ENCODE measurements at places on chromosomes 1 and 21.

DNA sequence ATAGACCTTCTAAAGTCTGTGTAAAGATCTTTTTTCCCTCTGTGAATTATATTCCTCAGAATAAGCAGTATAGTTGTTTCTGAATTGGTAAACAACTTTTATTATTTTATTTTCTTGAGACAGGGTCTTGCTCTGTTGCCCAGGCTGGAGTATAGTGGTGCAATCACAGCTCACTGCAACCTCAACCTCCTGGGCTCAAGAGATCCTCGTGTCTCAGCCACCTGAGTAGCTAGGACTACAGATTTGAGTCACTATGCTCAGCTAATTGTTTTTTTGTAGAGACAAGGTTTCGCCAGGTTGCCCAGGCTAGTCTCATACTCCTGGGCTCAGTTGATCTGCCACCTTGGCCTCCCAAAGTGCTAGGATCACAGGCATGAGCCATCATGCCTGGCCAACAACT lies 26.6 kb upstream of the HMGN1 start:
- no peak for DNase-seq

DNA sequence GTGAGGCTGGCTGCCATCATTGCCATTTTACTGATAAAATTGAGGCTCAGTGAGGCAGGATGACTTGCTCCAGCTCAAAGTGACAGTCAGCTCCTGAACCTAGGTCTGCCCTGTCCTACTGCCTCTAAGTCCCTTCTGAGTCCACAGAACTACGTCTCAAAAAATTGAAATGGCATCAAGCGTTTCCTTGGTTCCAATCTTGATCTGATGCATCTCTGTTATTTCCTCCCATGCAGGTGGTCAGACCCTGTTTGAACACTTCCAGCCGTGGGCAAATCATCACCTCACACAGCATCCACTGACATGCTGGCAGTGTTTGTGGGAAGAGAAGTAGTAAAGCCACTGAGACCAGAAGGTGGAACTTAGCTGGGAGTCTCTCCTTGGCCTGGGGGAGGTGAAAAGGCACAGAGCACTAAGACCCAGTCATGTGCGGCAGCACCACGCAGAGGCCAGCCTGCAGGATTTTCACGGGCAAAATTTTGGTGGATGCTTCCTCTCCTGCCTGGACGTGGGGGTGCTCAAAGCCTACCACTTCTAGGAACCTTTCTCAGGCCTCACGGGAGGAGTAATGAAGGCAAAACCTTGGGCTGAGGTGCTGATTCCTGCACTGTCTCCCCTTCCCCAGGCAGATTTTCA lies 7.8 kb upstream of the CPLANE2 start:
- DNase-seq, result no peak

GRCh38 chr1:161864577-161864976 lies 98.5 kb downstream of the ATF6 start:
- no peak for DNase-seq

GRCh38 chr1:91851130-91852010 lies 34.6 kb downstream of the TGFBR3 start:
- peak; percentile 95 for DNase-seq

GRCh38 chr1:197320991-197321531 lies 53.0 kb downstream of the CRB1 start:
- no peak for DNase-seq

DNA sequence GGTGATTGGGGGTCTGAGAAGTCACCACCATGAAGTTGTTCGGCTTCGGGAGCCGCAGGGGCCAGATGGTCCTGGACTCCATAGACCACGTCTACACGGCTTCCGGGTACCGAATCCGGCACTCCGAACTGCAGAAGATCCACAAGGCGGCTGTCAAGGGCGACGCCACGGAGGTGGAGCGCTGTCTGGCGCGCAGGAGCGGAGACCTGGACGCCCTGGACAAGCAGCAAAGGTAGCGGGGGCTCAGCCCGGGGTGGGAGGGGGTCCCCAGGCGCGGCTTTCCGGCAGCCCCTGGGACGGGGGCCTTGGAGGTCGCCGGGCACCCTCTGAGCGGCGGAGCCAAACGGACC lies 146.5 kb downstream of the LIPI start:
- DNase-seq, result no peak

- peak; percentile 96 for DNase-seq
Observed at GRCh38 chr1:39153684-39154083, 50.8 kb upstream of the MACF1 start.

DNA sequence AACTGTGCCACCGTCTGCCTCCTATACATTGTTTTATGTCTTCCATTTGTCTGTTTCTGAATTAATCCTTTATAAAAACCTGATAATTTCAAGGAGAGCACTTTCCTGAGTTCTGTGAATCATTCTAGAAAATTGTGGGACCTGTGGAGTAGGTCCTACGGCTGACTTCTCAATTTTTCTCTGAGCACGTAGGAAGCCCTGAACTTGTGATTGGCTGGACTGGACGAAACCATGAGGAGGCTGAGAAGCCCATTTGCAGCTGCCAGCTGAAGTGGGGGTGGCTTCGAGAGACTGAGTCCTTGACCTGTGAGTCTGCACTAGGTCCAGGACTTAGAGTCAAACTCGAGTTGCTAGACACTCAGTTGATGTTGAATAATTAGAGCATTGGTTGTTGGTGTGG lies 277.1 kb upstream of the NCAM2 start:
- no peak for DNase-seq

DNA sequence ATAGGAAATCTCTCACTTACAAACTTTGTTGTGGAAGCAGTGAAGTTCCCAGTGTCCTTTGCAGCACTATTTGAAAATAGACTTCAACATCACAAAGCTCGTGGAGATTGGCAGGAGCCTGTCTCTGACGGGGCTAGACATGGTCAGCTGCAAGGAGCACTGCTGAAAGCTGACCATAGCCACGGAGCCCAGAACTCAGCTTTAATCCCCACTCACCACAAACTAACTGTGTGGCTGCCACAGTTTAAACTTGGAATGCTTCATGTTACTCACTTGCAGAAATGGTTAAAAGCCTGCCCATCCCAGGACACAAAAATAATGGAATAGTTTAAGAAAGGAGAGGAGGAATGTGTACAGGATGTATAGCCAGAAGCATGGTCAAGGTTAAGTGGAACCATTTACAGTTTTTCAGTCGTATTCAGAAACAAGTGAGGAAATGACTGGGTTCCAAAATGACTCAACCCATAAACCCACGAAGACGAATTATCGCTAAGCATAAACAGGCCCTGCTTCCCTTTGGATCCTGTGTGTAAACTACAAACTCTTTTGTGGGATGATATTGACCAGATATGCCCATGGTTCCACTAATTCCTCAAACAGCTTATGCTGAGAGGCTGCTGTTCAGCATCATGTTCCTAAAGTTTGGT lies 18.2 kb downstream of the DNALI1 start:
- no peak for DNase-seq

DNA sequence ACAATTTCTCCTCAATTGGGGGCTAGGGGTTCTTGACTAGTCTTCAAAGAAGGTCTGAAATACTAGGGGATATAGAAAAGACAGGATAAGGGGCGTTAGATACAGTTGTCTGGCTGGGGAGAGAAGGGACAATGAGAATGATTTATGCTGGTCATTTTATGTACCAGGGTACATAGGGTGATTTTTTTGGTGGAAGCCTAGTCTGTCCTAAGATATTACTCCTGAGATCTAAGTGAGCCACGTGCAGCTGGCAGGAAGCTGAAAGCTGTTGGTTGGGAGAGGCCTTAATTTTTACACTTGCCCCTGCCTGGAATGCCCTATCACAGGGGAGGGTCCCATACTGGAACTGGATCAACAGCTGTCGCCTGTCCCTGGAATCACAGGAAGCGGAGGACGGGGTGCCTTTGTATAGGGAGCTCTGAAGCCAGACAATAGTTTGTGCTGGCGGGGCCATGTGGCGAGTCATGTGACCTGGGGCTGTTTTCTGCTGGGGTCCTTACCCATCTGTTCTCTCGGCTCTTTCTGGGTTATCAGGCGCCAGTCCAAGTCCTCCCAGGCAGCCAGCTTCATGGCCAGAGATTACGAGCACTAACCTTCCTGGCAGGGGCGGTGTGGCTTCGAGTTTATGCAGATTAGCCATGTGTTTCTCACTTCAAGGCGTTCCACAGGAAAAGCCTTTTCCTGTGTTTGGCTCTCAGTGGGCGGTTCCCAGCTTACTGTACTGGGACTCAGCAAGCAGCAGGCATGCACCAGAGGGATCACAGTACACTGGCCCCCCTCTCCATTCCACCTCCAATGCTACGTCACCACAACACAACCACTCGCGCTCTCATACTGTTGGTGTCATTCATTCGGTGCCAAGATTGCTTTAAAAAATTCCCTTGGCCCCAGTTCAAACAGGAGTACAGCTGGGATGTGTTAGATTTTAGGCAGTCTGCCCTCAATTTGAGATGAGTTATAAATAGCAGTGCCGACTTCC lies 27.5 kb downstream of the ARID1A start:
- DNase-seq, result peak; percentile 93

DNA sequence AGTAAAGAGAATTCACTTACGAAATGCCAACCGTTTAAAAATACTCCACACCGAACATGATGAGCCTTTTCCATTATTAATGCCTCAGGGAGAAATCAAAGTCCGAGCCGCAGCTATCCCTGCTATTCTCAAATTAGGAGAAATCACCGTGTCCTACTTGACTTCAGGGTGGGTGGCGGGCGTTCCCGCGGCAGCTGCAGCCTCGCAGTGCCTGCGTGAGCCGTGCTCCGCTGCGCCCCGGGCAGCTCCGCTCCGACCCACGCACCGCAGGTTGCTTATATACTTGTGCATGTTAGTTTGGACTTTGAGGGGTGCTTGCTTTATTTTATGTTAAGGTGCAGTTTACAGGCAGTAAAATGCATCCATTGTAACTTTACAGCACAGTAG lies 35.6 kb upstream of the PCBP3 start:
- no peak for DNase-seq

DNA sequence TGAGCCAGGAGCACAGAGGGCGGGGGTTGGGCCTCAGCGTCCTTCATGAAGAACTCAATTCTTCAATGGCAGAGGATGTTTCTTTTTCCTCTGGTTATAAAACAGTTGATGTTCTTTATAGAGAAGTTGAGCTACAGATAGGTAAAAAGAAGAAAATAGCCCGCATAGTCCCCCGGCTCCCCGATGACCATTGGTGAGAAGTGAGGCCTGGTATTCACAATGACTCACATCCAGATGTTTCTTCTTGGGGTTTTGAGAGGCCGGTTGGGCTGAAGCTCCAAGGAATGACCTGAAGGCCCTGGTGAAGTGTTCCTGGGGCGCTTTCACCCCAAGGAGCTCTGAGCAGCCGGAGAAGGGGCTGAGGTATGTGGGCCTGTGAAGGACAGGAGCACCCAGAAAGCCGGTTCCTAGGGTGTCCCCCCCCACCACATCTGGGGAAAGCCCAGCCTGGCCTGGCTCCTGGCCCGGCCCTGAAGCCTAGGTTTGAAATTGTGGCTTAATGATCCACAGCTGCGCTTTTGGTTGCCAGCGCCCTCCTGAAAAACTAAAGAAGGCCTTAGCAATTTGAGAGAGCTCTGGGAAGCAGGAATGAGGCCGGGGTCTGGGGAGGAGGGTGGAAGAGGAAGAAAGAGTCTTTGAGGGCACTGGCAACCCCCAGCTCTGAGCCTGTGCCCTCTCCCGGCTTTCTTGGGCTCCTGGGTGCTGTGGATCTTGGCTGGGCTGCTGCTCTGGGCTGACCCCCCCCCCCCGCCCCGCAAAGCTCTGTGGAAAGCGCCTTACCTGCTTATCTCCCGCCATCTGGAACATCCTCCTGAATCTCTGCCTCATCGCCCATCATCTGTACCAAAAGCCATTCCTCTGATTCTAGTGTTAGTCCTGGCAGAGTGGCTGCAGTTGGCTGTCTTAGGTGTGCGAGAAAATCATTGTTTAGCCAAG lies 444.7 kb downstream of the CAMTA1 start:
- no peak for DNase-seq

DNA sequence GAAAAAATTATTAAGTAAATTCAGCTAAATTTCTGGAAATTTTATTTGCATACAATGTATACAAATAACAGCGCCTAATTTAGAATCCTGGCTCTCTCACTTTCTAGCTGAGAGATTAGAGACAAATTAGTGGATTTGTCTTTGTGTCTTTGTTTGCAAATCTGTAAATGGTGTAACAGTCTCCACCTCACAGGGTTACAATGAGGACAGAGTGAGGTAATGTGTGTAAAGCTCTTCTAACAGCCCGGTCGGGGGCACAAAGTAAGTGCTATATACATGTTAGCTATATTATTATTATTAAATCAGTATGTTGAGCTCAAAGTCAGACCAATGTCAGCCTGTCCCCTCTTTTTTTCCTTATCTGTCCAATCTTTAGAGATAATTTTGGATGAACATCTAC lies 5.0 kb upstream of the ADAMTSL4 start:
- DNase-seq, result peak; percentile 56

- no peak for DNase-seq
Observed at GRCh38 chr1:68675336-68675735, 178.5 kb upstream of the DEPDC1 start.

- no peak for DNase-seq
Observed at GRCh38 chr21:37921091-37921490, 4.8 kb upstream of the KCNJ6 start.

DNA sequence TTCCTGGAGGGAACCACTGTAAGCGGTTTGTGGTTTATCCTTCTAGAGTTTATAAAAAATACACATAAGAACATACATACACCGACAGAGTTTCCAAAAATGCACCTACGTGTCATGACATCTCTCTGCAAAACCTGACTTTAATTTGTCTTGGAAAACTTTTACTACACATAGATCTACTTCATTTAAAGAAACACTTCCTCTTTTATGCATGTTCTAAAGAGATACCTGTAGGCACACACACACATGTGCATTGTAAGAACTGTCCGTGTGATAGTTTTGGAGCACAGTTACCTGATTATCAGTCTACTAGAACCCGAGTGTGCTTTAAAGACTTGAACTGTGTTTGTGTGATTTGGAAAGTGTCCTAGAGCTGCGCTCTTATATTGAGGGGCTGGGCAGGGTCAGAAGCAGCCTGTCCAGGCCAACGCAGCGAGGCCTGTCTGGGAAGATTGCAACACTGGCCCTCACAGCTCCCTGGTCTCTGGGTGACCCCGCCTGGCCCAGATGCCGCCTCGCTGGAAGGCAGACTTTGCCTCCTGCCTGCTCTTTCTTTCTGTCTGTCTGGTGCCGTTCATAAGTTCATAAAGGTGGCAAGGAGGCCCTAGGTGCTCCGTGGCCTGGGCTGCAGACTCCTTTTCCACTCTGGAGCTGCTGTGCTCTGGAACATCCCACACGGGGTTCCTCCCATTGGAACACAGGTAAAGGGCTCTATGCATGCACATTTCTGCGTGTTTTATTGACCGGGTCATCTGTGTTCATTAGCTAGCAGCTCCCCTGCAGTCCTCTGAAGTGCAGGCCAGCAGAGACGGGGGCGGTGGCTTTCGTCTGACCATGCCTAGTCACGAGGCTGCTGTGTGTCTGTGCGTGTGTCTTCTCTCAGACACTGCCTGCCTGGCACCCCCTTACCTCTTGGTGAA lies 46.3 kb downstream of the AGPAT3 start:
- no peak for DNase-seq

DNA sequence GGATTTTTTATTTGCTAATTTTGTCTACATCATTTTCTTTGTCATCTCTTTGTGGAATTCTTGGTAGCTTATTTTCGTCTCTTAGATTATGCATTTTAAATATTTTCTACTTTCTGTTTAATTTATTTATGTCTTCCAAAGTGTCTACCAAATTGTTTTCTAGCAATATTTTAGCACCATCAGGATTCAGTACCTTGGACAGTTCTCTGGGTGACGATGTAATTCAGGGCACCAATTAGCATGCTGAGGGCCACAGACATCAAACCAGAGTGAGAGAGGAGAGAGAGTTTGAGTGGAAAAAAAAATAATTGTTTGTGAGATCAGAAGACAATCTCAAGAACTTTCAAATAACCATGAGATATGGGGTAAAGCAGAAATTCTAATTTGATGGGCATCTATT lies 169.8 kb upstream of the CXADR start:
- DNase-seq, result no peak

GRCh38 chr1:203268901-203269653 lies 36.2 kb upstream of the BTG2 start:
- DNase-seq, result peak; percentile 57
